ENCODE measurements at places on chromosomes 1 and 21.

GRCh38 chr1:57848406-57848805 is 424.5 kb upstream of the DAB1 start:
- DNase-seq, result no peak

DNA sequence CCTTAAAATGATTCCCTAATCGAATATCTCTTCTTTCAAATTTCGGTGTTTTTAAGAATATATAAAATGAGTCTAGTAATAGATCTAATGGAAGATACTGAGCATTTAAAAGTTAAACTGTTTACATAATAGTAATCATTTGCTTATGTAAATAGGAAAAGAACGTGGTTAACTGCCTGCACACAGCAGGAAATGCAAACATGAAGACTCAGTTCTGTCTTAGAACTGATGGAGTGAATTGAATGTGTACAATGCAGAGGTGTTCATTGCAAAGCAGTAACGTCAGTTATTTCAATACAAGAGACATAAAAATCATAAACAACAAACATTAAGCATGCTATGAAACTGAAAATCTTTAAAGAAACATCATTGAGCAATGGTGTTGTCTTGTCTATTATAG is 359.4 kb upstream of the ADAMTS5 start:
- DNase-seq, result no peak

- DNase-seq, result no peak
These were observed 447.9 kb downstream of the CAMTA1 start for GRCh38 chr1:7233237-7233540.

GRCh38 chr1:164785841-164786534 is 227.0 kb downstream of the PBX1 start:
- no peak for DNase-seq

- no peak for DNase-seq
These were observed 67.9 kb downstream of the TBX15 start for GRCh38 chr1:118920124-118920717.

GRCh38 chr1:71655604-71656003 is 574.8 kb upstream of the ZRANB2 start:
- no peak for DNase-seq

Data from stimulated activated CD4-positive, alpha-beta T cell treated with anti-CD3 and anti-CD28 coated beads, Interleukin-15, amount 100 ng/mL, for 1 hour (primary cell).